T-cell (primary cell): ENCODE measurements at places on chromosomes 7 and 10.

GRCh38 chr7:27826357-27826756 lies 86.4 kb downstream of the TAX1BP1 start:
- no peak for DNase-seq

DNA sequence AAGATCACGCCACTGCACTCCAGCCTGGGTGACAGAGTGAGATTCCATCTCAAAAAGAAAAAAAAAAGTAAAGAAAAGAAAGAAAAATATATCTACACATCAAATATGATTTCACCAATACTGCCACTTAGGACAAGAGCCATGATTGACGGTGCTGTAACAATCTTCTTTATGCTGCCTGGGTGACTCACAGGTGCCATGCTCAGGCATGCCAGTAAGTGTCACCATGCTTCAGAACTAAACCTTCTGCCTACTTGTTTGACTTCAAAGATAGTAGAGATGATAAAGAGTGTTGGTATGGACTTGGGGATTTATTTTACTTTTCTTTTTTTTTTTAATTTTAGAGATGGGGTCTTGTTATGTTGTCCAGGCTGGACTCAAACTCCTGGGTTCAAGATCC lies 33.6 kb upstream of the DNMBP start:
- DNase-seq, result no peak

- no peak for DNase-seq
Observed at GRCh38 chr7:101874028-101874427, 56.6 kb downstream of the CUX1 start.

DNA sequence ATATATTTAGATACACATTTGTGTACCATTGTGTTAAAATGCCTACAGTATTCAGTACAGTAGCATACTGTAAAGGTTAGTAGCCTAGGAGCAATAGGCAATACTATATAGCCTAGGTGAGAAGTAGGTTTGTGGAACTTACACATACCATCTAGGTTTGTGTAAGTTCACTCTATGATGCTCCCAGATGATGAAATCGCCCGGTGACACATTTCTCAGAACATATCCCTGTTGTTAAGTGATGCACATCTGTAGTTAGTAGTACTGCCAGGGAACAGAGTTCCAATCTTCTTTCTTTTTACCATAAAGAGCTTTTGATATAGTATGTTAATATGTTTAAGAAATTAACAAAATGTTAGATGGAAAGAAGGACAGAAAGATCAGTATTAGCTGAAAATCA lies 138.2 kb downstream of the SNX13 start:
- no peak for DNase-seq

DNA sequence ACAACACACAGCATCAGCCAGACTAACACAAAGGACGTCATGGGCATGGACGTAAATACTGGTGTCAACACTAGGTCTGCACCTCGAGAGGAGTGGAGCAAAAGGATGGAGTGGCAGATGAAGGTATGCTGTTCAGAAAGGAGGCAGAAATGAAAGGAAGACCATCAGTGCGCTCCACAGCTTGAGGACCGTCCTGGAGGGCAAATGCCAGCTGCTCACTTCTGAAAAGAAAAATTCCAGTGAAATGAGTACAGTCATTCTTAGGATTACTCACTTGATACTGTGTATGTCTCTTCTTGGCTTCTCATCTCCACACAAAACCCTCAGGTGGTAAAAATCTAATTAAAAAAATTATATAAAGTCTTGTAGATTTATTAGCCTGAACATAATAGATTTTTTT lies 44.8 kb downstream of the EGFR start:
- no peak for DNase-seq

DNA sequence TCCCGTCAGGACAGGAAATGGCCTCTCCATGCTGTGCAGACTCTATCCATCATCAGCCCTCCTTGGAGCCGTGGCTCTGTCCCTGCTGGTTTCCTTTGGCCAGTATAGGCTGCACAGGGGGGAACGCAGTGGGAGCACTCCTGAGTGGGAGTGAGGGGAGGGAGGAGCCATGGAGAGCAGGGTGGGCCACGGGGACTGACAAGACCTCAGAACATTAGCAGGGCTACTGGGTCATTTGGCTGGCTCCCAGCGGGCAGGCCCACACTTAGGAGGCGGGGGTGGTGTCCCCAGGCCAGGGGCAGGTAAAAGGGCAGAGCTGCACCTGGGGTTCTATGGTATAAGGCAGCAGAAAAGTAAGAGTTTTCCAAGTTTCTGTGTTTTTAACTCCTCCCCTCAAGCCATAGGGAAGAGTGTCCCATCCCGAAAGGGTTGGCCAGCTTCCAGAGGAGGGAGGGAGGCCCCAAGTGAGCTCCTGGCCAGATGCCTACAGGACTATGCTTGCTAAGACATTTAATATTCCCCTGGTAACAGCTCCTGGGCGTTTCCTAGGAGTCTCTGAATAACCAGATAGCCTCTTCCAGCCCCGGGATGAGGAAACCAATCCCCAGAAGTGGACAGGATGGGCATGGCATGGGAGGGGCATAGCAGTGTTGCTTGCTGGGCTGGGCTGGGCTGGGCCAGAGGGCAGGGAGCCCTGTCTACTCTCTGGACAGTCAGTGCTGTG lies 5.5 kb upstream of the OPN4 start:
- no peak for DNase-seq

DNA sequence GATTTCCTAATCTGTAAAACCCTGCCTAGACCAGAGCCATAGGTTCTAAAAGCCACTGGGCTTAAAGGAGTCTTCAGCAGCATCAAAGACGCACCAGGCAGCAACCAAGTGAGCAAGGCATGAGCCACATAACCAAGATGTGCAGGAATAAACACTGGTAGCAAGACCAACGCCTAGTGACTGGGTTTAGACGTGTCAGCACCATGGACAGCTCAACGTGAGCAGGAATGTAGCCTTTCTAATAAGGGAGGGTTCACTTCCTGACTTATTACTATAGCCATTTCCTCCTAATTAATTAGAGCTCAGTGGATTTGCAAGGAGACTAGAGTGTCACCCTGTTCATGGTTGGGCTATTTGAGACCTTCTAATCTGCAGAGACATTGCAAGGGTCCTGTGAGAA lies 223.7 kb downstream of the LHFPL3 start:
- DNase-seq, result no peak

DNA sequence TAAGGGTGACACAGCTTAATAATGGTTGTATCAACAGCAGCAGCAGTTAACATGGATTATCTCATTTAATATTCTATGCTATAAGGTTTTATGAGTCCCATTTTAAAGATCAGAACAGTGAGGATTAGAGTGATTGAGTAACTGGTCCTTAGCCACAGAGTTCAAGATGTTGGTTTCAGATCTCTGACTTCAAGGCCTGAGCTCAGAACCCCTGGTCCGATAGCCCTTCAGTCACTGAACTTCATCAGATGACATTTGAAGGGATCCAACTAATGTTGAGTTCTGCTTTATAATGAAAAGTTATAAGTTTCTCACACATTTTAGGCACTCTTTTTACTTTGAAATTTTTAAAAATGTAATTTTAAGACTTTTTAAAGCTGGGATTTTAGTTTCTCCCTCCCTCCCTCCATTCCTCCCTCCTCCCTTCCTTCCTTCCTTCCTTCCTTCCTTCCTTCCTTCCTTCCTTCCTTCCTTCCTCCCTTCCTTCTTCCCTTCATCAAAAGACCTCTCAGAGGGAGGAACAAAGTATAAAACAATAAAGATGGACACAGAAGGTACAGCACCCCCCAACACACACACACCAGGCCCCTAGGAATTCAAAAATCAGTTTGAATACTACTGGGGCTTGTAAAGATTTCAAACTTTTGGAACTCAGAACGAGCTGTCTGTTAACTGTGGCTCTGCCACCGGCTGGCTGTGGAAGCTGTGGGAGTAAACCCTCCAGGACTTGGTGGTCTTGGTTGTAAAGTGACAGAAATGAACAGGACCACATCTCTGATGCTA lies 206.9 kb upstream of the AGK start:
- DNase-seq, result no peak

DNA sequence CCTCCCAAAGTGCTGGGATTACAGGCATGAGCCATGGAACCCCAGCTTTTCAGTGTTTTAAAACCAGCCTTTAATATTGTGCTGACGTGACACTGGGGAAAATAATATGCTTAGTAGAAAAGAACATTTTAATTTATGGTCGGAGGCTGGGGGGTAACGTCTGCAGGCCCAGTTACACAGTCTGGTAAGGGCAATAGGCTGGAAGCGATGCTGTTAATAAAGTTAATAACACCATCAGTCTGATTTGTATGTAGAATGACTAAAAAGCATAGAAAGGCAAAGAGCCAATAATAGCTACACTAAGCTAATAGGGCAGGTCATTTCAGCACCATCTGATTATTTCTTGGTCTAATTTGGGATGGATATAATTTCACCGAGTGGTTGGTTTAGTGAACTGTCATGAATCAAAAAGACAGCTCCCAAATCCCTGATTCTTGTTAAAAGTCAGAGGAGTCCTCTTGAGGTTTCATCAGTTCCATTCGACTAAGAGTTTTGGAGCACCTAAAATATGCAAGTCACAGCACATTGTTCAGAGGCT lies 192.9 kb downstream of the CAMK1D start:
- DNase-seq, result no peak

GRCh38 chr7:102288285-102288930 lies 1.7 kb downstream of the SH2B2 start:
- no peak for DNase-seq
